Muscle of leg (tissue), 16 donors: ENCODE measurements at places on chromosomes 1 and 21.
A peak's percentile ranks its signal among the peaks of the same experiment; 100 is the strongest.

DNA sequence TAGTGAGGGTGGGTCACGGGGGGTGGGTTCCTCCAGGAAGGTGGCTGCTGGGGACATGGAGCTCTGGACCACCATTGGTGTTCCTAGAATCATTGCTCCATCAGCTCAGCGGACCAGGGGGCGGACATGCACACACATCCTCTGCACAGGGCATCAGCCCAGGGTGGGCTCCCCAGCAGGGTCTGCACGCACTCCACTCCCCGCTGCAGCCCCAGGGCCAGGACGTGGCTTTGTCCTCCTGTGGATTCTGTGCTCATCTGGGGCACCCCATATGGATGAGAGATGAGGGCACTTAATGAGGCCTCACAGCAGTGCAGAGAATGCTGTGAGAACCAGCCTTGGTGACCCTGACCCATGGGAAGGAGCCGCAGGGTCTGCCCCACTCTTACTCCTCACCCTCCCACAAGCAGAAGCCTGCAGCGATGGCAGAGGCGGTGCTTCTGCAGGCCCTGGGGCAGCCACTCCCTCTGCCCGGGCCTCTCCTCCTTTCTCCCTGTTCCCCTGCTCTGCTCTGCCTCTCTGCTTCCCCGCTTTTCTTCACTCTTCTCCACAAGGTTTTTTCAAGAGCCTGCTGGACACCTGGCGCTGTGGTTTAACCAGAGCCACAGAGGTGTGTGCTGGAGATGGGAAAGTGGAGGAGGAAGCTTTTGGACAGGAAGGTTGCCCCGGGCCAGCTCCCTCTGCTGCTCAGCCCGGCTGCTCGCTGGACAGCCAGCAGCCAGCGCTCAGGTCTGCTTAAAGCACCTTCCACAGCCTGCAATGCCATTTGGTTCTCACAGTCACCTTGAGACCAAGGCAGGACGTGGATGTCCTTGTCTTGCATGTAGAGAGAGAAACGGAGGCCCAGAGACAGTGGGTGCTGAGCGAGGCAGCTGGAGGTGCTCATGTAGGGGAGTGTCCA is 26.3 kb upstream of the PCBP3 start:
- no peak for DNase-seq
- H3K4me1 ChIP-seq = peaks cover 8% of the 10 kb centered on the region
- peaks cover 49% of the 10 kb centered on the region for H3K27me3 ChIP-seq
- no peaks in the 10 kb centered on the region for H3K36me3 ChIP-seq

DNA sequence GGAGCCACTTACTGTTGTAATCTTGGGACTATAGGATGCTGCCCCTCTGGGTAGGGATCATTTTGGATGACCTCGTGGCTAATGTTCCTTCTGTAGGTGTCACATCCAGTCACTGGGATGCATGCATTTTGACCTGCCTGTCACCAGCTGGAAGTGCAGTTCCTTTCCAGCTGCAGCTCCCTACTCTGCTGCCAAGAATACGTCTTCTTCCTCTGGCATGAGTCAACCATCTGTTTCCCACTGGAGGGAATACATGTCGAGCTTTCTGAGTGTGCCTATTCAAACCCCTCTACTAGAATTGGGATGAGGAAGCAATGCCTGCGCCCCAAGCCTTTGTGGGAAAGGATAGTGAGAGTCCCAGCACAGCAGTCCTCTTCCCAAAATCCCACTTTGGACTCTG is 415.5 kb upstream of the ADAMTS5 start:
- no peaks in the 10 kb centered on the region for H3K27me3 ChIP-seq
- no peak overlapping the region for H3K27ac ChIP-seq
- no peak overlapping the region for H3K4me3 ChIP-seq
- no peaks in the 10 kb centered on the region for H3K4me1 ChIP-seq
- H3K36me3 ChIP-seq = no peaks in the 10 kb centered on the region

GRCh38 chr1:75475696-75476095 is 135.2 kb downstream of the SLC44A5 start:
- H3K36me3 ChIP-seq = no peaks in the 10 kb centered on the region
- H3K4me3 ChIP-seq = no peak overlapping the region
- no peaks in the 10 kb centered on the region for H3K4me1 ChIP-seq
- H3K27ac ChIP-seq = no peak overlapping the region
- no peak for DNase-seq

DNA sequence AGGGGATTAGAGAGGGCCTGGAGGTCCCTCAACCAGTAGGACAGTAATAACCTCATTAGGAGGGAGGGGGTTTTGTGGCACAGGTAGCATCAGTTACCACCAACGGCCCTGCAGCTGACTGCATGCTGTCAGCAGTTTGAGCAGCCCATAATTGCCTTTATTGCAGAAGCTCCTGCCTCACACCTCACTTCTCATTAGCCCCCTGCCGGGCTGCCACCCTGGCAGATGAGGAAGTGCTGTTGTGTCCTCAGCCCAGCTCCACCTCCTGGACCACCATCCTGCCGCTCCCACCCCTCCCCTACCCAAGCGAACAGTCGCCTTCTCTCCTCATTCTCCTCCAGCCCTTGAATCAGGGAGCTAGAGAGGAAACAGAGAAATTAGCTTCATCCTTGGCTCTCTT is 237.4 kb downstream of the LMX1A start:
- H3K4me3 ChIP-seq = no peak overlapping the region
- no peak for DNase-seq
- peaks cover 37% of the 10 kb centered on the region for H3K27me3 ChIP-seq
- H3K36me3 ChIP-seq = no peaks in the 10 kb centered on the region
- no peak overlapping the region for H3K27ac ChIP-seq

DNA sequence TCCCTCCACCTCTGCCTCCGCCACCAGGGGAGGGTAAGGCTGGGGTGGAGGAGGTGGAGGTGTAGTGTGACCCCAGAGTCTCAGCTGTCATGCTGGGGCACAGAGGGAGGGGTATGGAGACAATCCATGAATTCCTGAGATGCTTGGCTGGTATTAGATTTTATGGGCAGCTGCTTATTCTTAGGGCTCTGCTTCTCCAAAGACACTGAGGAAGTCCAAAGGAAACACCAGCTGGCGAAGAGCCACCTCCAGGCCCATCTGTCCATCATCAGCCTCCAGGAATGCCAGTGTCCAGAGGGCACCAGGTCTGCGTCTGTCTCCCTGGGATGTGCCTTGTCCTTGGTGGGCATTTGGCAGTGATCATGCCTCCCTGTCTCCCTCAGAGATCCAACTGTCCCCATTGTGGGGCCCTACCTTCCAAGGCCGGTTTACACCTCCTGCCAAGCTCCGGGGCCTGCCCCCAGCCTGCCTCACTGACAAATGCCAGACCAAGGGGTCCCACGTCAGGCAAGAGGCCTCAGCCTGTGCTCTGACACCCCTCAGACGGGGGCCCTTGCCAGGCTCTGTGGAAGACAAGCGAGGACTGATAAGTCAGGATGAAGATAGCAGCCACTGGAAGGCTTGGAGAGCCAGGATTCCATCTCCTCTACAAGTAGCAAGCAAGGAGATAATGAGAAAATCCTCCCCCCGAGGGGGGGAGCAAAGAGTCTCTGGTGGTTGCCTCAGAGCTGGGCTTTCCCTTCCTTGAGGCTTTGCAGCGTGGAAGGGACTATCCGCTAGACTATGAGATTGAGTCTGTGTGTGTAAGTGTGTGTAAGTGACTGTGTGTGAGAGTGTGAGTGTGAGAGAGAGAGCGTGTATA is 1.6 kb downstream of the TNNI1 start:
- H3K36me3 ChIP-seq = peaks cover 18% of the 10 kb centered on the region
- H3K4me3 ChIP-seq = peak overlapping the region; percentile 45
- peak overlapping the region; percentile 93 for H3K27ac ChIP-seq
- peaks cover 68% of the 10 kb centered on the region for H3K4me1 ChIP-seq
- H3K27me3 ChIP-seq = peaks cover 2% of the 10 kb centered on the region

GRCh38 chr1:151266315-151266714 is 11.8 kb downstream of the PSMD4 start:
- DNase-seq = no peak
- no peak overlapping the region for H3K27ac ChIP-seq
- H3K27me3 ChIP-seq = no peaks in the 10 kb centered on the region
- peaks cover 64% of the 10 kb centered on the region for H3K36me3 ChIP-seq
- H3K4me1 ChIP-seq = no peaks in the 10 kb centered on the region

DNA sequence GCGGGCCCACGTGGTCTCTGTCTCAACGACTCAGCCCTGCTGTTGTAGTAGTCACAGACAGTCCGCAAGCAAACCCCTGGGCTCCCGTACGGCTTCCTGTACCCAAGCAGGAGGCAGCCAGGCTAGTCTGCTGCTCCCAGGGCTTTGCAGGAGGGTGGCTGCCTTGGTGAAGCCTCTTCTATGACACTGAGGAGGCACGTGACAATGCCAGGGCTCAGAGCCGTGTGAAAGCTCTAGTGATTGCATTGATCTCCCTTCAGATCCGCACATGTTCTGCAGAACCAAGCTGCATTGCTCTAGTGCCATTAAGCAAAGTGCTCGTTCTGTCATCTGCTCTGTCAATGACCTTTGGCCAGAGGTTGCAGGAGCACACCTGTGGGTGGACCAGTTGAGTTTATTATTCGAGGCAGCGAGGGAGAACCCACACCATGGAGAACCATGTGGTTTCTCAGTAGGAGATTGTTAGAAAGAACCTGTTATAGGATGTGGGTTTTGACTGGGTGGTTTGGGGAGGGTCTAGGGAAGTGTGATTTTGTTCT is 18.0 kb downstream of the UMODL1 start:
- no peak overlapping the region for H3K27ac ChIP-seq
- H3K4me3 ChIP-seq = no peak overlapping the region
- H3K27me3 ChIP-seq = peaks cover 29% of the 10 kb centered on the region
- peaks cover 3% of the 10 kb centered on the region for H3K4me1 ChIP-seq

- no peaks in the 10 kb centered on the region for H3K27me3 ChIP-seq
- peak overlapping the region; percentile 35 for H3K4me3 ChIP-seq
- peaks cover 13% of the 10 kb centered on the region for H3K36me3 ChIP-seq
- peak overlapping the region; percentile 99 for H3K27ac ChIP-seq
- H3K4me1 ChIP-seq = peaks cover 35% of the 10 kb centered on the region
- DNase-seq = peak; percentile 79
Measured at GRCh38 chr1:218351391-218352074, 6.4 kb downstream of the TGFB2 start.

GRCh38 chr1:12006167-12006921 is 13.0 kb upstream of the MIIP start:
- peaks cover 83% of the 10 kb centered on the region for H3K36me3 ChIP-seq
- H3K27me3 ChIP-seq = no peaks in the 10 kb centered on the region
- H3K27ac ChIP-seq = no peak overlapping the region
- DNase-seq = no peak

GRCh38 chr21:17805966-17806365 is 13.2 kb downstream of the C21orf91 start:
- H3K27ac ChIP-seq = no peak overlapping the region
- peaks cover 5% of the 10 kb centered on the region for H3K4me1 ChIP-seq
- H3K27me3 ChIP-seq = no peaks in the 10 kb centered on the region
- no peak overlapping the region for H3K4me3 ChIP-seq

DNA sequence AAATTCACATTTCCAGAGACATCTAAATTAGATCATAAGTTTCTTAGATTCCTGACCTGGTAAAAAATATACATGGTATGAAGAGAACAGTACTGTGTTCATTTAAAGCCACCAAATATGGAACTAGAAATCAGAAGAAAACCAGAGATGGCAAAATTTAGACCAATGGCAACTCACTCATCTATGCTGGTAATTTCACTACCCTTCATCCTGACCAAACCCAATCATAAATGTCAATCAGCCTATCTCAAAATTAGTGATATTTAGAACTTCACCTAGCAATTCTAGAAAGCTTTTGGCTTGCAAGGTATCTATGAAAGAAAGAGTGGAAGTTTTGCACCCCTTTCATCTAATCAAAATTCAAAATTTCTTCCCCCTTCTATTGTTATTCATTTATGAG is 107.7 kb downstream of the NIBAN1 start:
- DNase-seq = no peak
- H3K27me3 ChIP-seq = no peaks in the 10 kb centered on the region
- peaks cover 4% of the 10 kb centered on the region for H3K36me3 ChIP-seq
- no peaks in the 10 kb centered on the region for H3K4me1 ChIP-seq
- no peak overlapping the region for H3K4me3 ChIP-seq

DNA sequence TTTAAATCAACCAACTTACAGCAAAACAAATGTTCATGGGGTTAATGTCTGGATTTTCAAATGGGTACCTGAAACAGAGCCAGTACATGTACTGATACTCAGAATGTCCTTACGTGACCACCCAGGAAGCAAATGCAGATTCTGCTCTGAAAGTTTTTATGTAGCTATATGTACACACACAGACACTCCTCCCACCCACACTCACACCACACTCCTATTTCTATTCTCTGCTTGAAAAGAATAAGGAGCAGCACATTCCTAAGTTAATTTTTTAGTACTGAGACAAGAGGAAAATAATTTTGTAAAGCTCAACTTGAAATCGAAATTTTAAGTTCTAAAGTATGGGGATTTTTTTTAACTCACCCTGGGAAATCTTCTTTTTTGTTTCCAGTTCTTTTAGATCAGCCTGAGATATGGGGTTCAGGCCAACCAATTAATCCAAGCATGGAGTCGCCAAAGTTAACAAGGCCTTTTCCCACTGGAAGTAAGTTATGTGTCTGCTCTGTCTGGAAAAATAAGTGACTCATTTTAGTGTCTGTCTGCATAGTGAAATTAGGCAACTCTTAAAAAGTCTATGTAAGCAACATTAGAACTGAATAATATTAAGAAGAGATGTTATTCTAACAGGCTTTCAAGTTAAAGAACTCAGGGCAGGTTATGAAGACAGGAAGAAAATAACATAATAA is 75.5 kb upstream of the DYNLT5 start:
- no peaks in the 10 kb centered on the region for H3K4me1 ChIP-seq
- no peak overlapping the region for H3K4me3 ChIP-seq
- no peaks in the 10 kb centered on the region for H3K27me3 ChIP-seq
- peak; percentile 78 for DNase-seq
- H3K27ac ChIP-seq = no peak overlapping the region

DNA sequence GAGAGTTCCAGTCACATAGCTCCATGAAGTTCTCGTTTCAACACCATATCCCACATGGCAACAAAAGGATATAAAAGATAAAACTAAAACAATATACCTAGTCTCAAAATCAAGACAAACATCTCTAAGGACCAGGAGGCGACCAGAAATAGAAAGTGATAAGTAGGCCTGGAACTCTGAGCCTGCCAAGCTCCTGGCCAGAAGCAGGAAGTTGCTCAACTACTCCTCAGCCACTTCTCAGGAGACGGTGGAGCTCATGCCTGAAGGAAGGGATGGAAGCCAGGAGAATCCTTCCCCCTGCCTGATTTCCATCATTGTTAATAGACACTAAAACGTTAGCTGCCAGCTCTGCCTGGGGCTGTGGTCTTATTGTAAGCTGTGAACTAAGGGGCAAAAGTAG is 94.7 kb downstream of the DISP1 start:
- H3K4me3 ChIP-seq = no peak overlapping the region
- peak; percentile 48 for DNase-seq
- H3K27ac ChIP-seq = no peak overlapping the region
- no peaks in the 10 kb centered on the region for H3K4me1 ChIP-seq

DNA sequence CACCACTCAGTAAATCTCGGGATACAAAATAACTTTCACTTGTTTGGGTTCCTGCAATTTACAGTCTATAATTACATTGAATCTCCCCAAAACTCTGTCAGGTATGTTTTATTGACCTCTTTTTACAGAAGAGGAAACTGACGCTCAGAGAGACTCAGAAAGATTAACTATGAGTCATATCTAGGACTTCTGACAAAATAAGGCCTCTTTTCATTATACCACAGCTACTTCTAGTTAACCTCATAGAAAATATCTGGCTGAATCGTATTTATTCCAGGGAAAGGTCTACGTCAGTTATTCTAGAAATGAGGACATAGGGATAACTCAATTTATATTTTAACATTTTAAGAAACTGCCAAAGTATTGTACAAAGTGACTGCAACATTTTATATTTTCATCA is 211.1 kb upstream of the FAM78B start:
- H3K36me3 ChIP-seq = no peaks in the 10 kb centered on the region
- no peak for DNase-seq
- no peak overlapping the region for H3K4me3 ChIP-seq
- no peak overlapping the region for H3K27ac ChIP-seq
- no peaks in the 10 kb centered on the region for H3K4me1 ChIP-seq
- H3K27me3 ChIP-seq = no peaks in the 10 kb centered on the region

GRCh38 chr1:81936853-81937252 is 136.1 kb downstream of the ADGRL2 start:
- no peak overlapping the region for H3K4me3 ChIP-seq
- no peaks in the 10 kb centered on the region for H3K4me1 ChIP-seq
- no peak overlapping the region for H3K27ac ChIP-seq
- DNase-seq = peak; percentile 58
